ENCODE measurements at places on chromosomes 7 and 10.

DNA sequence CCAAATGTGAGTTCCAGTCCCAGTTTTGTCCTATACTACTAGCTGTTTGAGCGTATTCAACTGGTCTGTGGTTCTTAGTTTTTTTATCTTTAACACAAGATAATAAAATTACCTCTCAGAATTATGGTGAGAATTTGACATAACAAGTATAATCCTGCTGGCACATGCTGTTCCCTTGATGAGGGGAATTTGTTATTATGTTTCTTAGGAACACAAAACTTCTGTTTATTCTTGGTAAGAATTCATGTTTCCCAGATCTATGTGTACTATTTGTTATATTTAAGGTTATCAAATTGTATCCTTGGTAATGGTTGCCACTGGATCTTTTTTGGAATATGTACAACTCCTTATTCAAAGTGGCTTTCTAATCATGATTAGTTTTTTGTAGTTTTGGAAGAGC lies 335.6 kb downstream of the ADK start:
- no peak for DNase-seq

GRCh38 chr7:140604760-140605159 lies 35.9 kb downstream of the DENND2A start:
- no peak for DNase-seq

DNA sequence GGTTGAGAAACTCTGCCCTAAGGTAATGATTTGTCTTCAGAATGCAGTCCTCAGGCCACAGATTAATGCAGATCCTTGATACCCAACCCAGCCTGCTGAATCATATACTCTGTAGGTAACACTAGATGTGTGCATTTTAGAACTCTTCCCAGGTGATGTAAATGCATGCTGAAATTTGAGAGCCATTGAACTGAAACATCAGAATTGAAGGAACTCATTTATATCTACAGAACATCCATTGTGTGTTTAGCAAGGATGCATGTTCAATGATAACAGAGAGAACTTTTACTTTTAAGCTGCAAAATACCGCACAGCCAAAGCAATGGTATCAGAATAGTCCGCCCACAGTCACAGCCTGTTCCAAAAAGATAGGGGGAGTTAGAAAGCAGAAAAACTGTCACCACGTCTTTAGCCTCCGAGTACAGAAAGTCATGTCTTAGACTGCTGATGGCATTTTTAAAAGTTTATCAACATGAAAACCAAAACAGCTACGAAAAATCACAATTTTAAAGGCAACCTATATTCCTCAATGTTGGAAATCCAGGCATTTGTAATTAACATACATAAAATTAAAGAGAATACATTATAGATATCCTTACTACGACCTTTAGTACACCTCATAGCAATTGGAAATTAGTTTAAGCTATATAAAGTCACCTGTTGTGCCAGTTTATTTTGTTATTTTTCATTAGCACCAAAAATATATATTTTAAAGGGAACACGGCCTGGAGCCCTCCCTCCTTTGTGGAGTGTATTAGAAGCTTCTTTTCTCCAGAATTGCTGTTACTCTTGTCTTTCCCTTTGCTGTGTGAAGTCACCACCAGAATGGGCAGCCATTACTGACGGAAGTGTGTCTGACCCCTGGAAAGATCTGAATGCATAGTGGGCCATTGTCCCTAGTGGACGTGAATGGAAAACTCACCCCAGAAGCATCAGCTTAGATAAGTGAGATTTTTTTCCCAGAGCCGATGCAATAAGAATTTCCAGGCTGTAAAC lies 65.8 kb upstream of the PRKAR2B start:
- DNase-seq, result no peak

DNA sequence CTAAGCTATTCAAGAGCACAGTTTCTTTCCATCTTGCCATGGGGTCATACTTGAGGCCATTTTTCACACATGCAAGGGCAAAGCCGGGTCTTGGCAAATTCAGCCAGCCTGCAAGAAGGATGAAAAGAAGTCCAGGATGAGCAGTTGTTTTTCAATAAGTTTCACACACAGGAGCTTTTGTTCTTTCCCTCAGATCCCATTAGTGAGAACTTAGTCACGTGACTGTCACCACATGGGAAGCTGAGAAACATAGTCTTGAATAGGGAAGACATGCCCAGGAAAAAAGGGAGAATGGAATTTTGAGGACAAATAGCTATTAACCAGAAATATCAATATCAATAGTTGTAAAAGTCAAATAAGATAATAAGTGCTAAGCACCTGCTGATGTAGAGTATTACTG lies 137.7 kb downstream of the AHR start:
- DNase-seq, result no peak

DNA sequence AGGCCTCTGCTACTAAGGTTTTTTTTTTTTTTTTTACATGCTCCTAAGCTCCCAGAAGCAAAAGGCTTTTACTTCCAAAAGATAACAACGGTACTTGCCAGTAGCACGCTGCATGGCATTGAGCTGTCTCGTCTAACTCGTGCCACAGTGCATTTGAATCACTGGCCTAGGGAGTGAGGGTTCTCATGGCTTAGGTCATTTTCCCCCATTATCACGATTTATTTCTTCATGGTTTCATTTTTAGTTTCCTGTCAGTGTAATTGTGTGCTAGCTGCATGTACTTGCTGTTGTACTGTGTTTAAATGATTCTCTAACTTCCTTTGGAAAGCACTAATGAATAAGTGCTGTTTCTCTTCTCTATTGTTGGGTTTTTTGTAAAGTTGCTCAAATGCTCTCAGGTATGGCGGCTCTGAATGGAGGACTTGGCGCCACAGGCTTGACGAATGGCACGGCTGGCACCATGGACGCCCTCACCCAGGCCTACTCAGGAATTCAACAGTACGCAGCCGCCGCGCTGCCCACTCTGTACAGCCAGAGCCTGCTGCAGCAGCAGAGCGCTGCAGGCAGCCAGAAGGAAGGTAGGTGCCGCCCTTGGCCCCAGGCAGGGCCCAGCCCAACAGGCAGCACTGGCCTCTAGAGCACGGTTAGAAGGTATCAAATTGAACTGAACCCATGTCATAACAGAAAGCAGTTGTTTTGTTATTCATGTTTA lies 290.5 kb downstream of the USP6NL start:
- no peak for DNase-seq

- no peak for DNase-seq
Observed at GRCh38 chr7:135924302-135924701, 52.9 kb downstream of the MTPN start.

- DNase-seq, result no peak
Observed at GRCh38 chr7:84085147-84085546, 109.4 kb downstream of the SEMA3A start.

- DNase-seq, result no peak
Observed at GRCh38 chr10:1613511-1613910, 123.8 kb downstream of the ADARB2 start.

GRCh38 chr10:127888521-127889312 lies 4.0 kb downstream of the CLRN3 start:
- no peak for DNase-seq

GRCh38 chr7:5701085-5701914 lies 80.2 kb downstream of the RNF216 start:
- peak; percentile 53 for DNase-seq

DNA sequence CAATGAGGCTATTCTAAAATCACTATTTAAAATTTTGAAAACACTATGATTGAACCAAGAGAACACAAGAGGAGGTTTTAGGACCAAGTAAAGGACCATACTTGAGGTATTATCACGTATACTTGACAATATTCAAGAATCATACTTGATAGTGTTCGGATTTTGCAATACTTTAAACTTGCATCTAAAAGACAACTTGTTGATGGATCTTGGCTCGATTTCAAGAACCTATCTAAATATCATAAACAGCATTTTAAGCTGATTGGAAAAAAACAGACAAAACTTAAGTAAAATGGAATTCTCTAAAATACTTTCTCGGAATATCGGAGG lies 1.3 kb downstream of the NAMPT start:
- no peak for DNase-seq

- DNase-seq, result no peak
Observed at GRCh38 chr7:138243430-138243829, 167.2 kb downstream of the AKR1D1 start.

DNA sequence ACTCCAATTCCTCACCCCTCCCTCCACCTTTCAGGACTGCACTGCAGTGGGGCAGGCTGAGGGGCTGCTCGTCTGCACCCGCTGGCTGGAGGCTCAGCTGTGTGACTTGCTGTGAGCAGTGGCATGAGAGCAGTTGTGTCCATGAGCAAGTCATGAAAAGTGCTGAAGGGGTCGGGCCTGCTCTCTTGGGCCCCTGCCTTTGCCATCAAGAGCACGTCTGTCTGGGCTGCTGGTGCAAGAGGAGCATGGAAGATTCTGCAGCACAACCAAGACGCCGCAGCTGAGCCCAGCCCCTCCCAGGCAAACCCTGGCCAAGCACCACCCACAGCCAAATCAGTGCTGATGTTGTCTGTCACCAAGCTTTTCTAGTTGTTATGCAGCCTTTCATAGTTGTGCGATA lies 284.3 kb downstream of the TCERG1L start:
- no peak for DNase-seq

GRCh38 chr10:6400331-6400730 lies 179.7 kb downstream of the PRKCQ start:
- no peak for DNase-seq

- no peak for DNase-seq
Observed at GRCh38 chr10:114758331-114758730, 63.2 kb upstream of the FHIP2A start.

DNA sequence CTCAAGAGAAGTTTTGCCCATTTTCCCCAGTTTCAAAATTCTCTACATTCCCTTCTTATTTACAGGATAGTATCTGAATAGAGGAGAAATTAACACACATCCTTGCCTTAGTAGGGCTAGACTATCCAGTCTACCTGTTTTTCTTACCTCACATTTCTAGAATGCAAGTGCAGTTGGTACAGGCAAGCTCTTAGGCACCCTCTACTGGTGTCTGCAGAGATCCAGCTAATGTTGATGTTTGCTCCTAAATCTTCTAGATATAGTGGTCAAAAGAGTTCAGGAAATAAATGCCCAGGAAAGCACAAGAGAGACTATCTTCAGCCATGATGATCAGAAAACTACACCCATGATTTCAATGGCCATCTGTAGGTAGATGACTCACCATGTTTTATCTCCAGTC lies 205.3 kb downstream of the HTR7 start:
- no peak for DNase-seq

GRCh38 chr10:117374506-117375359 lies 507 bp downstream of the PDZD8 start:
- peak; percentile 20 for DNase-seq

DNA sequence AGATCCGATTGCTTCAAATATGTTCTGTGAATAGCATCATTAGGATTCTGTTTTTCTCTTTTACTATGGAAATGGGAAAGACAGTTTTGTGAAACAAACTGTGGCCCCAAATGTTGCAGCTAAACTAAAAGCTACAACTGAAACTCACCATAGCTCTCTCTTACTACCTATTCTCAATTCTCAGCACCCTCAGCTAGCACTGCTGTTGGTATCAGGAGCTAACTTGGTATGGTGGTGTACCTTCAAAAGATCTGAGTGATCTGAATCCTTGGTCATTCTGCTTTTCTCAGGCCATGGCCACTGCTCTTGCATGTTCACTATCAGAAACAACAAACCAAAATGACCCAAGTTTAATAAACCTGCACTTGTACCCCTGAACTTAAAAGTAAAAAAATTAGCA lies 1208.0 kb downstream of the SORCS1 start:
- DNase-seq, result no peak

GRCh38 chr10:131198843-131199242 lies 112.7 kb downstream of the TCERG1L start:
- no peak for DNase-seq

DNA sequence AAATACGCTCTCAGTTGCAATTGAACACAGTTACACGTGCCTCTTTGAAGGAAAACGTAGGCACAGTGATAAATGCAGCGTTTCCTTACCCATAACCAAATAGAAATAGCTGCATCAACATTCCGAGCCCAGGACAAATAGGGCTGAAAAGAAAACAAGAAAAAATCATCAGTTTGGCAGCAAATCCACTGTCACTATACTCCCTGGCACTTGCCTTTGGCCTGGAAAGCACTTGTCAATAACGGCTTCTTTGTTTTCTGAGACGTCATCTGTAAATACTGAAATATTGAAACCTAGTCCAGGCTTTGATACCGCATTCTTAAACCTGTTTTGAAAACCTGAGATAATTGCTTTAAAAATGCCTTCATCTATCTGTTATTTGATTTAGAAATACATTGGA lies 167.2 kb upstream of the AKR1E2 start:
- DNase-seq, result no peak

- no peak for DNase-seq
Observed at GRCh38 chr10:30540276-30540675, 89.3 kb downstream of the LYZL2 start.

DNA sequence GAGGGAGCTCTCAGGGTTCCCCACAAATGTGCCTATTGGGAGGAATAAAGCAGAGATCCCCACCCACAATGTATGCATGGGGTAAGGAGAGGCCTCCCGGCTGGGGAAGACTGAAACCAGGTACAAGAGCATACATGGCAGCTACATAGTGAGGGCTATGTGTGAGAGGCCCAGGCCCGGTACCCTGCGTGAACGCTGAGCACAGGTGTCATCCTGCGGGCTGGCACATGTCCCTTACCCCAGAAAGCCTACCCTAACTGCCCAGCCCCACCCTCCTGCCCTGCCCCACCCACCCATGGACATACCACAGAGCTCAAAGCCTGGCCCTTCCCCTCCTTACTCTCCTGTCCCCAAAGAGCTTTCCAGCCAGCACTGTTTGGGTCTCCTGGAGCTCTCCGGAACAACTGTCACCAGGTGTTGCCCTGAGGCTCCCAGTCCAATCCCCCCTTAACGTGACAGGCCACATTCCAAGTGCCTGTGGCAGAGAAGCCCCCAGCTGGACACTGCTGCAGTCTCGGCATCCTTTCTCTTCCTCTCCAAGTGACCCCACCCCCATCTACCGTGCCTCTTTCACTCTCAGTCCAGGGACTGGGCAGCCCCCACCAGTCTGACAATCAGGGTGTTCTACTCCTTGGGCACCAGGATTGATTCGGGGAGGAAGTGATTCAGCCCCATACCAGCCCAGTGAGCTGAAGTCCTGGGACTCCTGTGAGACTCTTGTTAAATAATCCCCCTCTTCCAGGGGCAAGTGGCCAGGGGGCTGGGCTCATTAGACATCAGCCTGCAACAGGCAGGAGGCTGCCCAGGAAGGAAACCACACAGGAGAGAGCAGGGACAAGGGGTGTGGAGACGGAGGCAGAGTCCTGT lies 19.6 kb downstream of the GRID1 start:
- no peak for DNase-seq

All from T-helper 17 cell (primary cell).